Colonic mucosa (tissue), 4 donors: ENCODE measurements at places on chromosomes 13 and 19. TPM values are rescaled to one million over a fixed set of nuclear protein-coding genes. Genes with fewer than 3 reads are reported as not detected.
A peak's percentile ranks its signal among the peaks of the same experiment; 100 is the strongest.

DNA sequence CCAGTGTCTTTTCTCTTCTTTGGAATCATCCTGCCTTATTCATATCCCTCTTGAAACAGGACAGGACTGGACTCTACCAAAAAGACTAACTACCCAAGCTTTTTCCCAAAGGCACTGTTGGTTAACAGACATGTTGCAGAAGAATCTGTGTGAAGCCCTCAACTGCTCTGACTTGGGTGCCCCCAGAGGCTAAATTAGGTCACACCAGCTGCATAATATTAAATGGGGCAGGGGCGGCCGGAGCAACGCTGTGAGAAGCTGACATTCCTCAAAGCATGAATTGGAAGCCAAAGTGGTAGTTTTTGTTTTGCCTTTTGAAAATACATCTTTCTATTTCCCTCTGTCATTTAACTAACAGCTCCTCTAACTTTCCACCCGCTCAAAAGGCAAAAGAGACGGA, 185.9 kb downstream of the LHFPL6 start:
- no peak for DNase-seq
- no peaks in the 10 kb centered on the region for H3K4me1 ChIP-seq
- H3K36me3 ChIP-seq, result no peaks in the 10 kb centered on the region
- no peak overlapping the region for H3K27ac ChIP-seq

IGFL2 gene
- 2.5 TPM for total RNA-seq

SHISA7 gene
- not detected for total RNA-seq

YIF1B gene
- total RNA-seq, result 58.3 TPM

- H3K36me3 ChIP-seq, result no peaks in the 10 kb centered on the region
- H3K27ac ChIP-seq, result peak overlapping the region; percentile 85
- H3K4me3 ChIP-seq, result peak overlapping the region; percentile 61
- DNase-seq, result no peak
- H3K4me1 ChIP-seq, result peaks cover 7% of the 10 kb centered on the region
- no peaks in the 10 kb centered on the region for H3K27me3 ChIP-seq
Observed at GRCh38 chr19:37654118-37654517, 1.1 kb downstream of the ZFP30 start.

GRCh38 chr13:94182185-94182761, 297.2 kb downstream of the DCT start:
- no peaks in the 10 kb centered on the region for H3K36me3 ChIP-seq
- H3K27me3 ChIP-seq, result no peaks in the 10 kb centered on the region
- no peaks in the 10 kb centered on the region for H3K4me1 ChIP-seq
- no peak for DNase-seq
- H3K4me3 ChIP-seq, result no peak overlapping the region

ZNF471 gene
- total RNA-seq, result 4.2 TPM

DNA sequence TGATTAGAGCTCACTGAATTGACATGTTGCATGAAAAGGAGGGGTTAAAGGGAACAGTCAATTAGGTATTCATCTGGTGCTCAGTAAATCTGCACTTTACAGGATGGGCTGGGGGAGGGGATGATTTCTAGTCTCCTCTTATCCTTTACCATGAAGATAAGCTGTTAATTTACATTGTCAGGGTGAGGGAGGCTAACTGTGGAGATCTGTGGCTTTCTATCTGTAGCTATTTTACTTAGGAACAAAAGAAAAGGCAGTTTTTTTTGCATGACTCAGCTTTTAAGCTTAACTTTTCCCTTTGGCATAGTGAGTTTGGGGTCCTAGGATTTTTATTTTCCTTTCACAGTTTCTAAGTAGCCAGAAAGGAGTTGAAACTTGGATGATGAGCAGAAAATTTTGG, 253.3 kb downstream of the LMO7 start:
- H3K4me1 ChIP-seq, result no peaks in the 10 kb centered on the region
- no peaks in the 10 kb centered on the region for H3K36me3 ChIP-seq
- H3K27me3 ChIP-seq, result no peaks in the 10 kb centered on the region

DNA sequence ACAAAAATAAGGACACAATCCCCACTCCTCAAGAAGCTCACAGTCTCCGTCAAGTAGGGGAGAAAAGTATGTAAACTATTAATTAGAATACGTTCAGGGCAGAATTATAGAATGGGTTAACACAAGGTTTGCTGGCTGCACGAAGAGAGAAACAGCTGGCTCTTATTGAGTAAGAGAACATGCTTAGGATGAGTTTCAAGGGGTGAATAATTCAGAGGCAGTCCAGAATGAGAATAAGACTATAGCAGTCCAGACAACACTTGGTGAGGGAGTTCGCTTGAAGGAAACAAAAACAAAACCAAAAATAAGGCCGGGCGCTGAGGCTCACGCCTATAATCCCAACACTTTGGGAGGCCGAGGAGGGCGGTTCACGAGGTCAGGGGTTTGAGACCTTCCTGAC, 61.9 kb downstream of the THSD1 start:
- H3K4me1 ChIP-seq, result no peaks in the 10 kb centered on the region
- H3K27ac ChIP-seq, result no peak overlapping the region
- no peaks in the 10 kb centered on the region for H3K36me3 ChIP-seq
- H3K27me3 ChIP-seq, result no peaks in the 10 kb centered on the region
- DNase-seq, result no peak

KCNRG gene
- total RNA-seq, result 0.40 TPM

DNA sequence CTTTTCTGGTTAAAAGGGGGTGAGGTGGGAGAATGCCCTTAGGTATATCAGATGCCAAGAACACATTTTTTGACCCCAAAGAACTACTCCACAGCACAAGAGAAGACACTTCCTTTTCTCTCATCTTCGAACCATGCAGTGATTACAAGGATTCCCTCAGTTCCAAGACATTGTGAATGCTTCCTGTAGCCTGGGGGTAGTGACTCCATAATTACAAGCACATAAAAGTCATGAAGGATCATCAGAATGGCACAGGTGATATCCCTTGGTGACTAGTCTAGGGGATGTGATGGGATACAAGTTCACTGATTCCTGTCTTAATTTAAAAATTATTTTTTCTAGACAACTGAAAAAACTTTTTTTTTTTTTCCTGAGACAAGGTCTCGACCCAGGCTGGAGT, 78.0 kb downstream of the ZC3H13 start:
- peaks cover 7% of the 10 kb centered on the region for H3K36me3 ChIP-seq
- no peaks in the 10 kb centered on the region for H3K27me3 ChIP-seq
- H3K4me1 ChIP-seq, result no peaks in the 10 kb centered on the region
- H3K4me3 ChIP-seq, result no peak overlapping the region

GRCh38 chr19:30584090-30584489, 211.9 kb downstream of the ZNF536 start:
- H3K27me3 ChIP-seq, result no peaks in the 10 kb centered on the region
- no peak overlapping the region for H3K4me3 ChIP-seq
- no peaks in the 10 kb centered on the region for H3K36me3 ChIP-seq
- no peak for DNase-seq
- H3K27ac ChIP-seq, result no peak overlapping the region
- no peaks in the 10 kb centered on the region for H3K4me1 ChIP-seq

GRCh38 chr13:88142653-88143052, 471.5 kb downstream of the SLITRK5 start:
- H3K27ac ChIP-seq, result no peak overlapping the region
- no peaks in the 10 kb centered on the region for H3K4me1 ChIP-seq
- no peaks in the 10 kb centered on the region for H3K36me3 ChIP-seq
- no peaks in the 10 kb centered on the region for H3K27me3 ChIP-seq
- no peak for DNase-seq

DNA sequence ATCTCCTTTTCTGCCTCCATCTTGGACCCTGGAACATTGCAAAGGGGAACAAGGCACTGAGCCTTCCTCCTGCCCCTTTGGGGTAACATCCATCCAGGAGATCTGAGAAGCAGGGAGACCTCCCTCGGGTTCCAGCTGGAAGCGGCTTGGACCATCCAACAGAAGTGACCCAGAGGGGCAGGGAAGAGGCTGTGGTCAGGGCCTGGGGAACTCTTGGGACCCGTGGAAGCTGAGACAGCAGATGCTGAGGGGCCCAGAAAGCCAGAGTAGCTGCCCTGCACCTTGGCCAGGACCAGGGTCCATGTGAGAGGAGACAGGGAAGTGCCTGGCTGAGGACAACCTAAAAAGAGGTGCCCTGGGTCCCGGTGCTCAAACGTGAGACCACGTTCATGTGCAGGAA, 21.9 kb upstream of the KCTD15 start:
- no peaks in the 10 kb centered on the region for H3K36me3 ChIP-seq
- no peak overlapping the region for H3K27ac ChIP-seq
- H3K4me1 ChIP-seq, result no peaks in the 10 kb centered on the region
- H3K27me3 ChIP-seq, result no peaks in the 10 kb centered on the region

DNA sequence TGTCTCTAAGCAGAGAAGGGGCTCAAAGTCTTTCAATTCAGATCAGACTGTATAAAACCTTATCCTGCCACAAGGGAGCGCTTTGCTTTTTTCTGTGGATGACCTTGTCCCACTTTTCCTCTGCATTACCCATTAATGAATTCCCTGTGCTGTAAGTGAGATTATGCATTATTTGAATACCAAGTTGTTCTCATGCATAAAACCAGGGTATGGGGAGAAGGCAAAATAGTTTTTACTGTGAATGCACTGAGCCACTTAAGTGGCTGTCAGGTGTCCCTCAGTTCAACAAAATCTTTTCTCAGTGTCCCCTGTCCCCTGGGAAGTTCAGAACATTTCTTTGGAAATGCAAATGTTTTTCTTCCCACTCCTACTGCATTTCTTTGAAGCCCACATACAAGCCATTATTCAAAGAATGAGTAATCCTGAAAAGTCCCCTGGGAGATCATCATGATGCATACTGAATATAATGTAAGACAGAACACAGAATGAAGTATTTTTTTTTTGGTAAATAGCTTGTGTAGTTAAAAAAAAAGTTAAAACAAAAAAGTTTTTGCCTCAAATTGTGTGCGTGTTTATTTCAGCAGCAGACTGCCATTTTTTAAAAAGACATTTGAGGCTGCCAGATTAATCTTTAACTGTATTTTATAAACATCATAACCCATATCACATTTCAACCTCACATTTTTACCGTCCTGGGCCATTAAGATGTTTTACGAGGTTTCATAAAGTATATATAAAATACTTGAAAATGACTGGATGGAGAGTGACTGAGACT, 506.7 kb upstream of the PCDH9 start:
- no peaks in the 10 kb centered on the region for H3K36me3 ChIP-seq
- DNase-seq, result peak; percentile 21
- H3K4me1 ChIP-seq, result no peaks in the 10 kb centered on the region
- no peak overlapping the region for H3K4me3 ChIP-seq
- no peaks in the 10 kb centered on the region for H3K27me3 ChIP-seq

DNA sequence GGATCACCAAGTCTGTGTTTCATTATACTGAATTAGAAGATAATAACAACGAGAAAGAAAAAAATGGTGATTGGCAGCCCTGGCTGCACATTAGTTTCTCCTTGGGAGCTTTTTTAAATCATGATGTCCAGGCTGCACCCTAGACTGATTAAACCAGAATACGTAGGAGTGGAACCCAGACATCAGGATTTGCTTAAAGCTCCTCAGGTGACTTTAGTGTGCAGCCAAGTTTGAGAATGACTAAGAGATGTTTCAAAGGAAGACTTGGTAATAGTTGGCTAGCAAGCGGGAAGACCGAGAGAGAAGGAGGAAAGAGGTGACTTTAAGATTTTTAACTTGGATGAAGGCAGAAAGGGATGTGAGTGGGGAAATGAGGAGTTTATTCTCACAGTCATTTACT, 71.4 kb upstream of the SERP2 start:
- H3K27me3 ChIP-seq, result no peaks in the 10 kb centered on the region
- no peak overlapping the region for H3K4me3 ChIP-seq
- no peaks in the 10 kb centered on the region for H3K36me3 ChIP-seq
- peaks cover 12% of the 10 kb centered on the region for H3K4me1 ChIP-seq
- H3K27ac ChIP-seq, result no peak overlapping the region

DNA sequence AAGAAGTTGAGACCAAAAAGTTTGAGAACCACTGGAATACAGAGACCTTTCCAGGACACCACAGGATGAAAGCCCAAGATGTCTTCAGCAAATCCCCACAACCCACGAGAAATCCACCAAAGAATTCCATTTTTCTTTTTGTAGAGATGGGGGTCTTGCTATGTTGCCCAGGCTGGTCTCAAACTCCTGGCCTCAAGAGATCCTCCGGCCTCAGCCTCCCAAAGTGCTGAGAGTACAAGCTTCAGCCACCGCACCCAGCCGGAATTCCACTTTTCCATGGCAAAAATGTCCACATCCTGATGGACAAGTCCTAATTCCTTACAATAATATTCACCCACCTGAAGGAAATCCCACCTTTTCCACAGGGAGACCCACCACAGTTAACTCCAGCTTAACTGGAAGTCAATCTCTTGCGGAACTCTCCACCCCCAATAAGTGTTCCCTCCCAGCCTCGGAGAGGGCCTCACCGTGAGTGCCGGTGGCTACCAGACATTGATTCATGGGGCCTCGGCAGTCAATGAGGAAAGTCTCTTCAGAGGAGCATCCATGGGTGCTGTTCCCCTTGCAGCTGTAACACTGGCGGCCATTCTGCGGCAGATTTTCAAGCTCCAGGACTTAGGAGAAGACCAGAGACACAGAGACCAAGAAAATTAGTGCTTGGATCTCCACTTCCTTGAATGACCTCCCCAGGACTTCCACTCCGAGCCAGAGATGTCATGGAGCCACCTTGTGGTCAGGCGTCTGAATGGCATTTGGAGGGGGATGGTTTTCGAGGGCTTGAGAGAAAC, 12.3 kb upstream of the CADM4 start:
- H3K27ac ChIP-seq, result no peak overlapping the region
- no peaks in the 10 kb centered on the region for H3K4me1 ChIP-seq
- peak; percentile 61 for DNase-seq
- no peaks in the 10 kb centered on the region for H3K27me3 ChIP-seq

GRCh38 chr19:2080336-2080988, 15.7 kb downstream of the MOB3A start:
- H3K27me3 ChIP-seq, result no peaks in the 10 kb centered on the region
- no peak for DNase-seq
- no peaks in the 10 kb centered on the region for H3K4me1 ChIP-seq
- no peak overlapping the region for H3K27ac ChIP-seq
- no peak overlapping the region for H3K4me3 ChIP-seq

- H3K4me3 ChIP-seq, result no peak overlapping the region
- peaks cover 52% of the 10 kb centered on the region for H3K27me3 ChIP-seq
- H3K4me1 ChIP-seq, result peaks cover 20% of the 10 kb centered on the region
- H3K36me3 ChIP-seq, result no peaks in the 10 kb centered on the region
- H3K27ac ChIP-seq, result no peak overlapping the region
Observed at GRCh38 chr13:50131920-50132903, 117.0 kb downstream of the KCNRG start.

ZNF681 gene
- total RNA-seq, result 2.9 TPM

DNA sequence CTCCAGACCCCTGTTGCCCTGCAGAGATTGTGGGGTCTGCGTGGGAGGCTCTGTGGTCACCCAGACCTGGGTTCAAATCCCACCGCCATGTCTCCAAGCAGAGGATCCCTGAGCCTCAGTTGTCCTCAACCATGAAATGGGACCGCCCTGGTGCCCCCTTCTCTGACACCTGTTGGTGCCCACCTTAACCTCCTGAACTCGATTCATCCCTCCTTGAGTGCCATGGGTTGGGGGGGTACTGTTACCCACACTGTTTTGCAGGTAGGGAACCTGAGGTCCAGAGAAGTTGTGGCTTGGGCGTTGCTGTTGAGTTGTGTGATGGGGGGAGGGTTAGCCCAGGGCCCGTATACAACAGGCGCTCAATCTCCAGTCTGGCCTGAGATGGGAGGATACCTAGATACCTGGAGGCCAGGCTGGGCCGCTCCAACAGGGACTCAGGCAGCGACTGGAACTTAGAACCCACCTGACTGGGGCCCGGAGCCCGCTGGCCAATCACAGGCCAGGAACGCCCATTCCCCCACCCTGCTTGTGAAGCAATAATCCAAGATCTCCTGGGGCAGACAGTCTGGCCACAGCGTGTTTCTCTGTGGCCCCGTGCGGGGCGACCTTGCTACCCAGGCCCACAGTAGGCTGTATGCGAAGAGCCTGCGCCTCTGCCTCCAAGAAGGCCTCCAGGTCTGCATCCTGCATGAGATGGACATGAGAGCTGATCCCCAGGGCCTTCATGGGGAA, 2.8 kb downstream of the ARID3A start:
- H3K27me3 ChIP-seq, result no peaks in the 10 kb centered on the region
- H3K36me3 ChIP-seq, result no peaks in the 10 kb centered on the region
- no peak overlapping the region for H3K4me3 ChIP-seq
- H3K27ac ChIP-seq, result no peak overlapping the region
- no peak for DNase-seq
- H3K4me1 ChIP-seq, result peaks cover 13% of the 10 kb centered on the region

MIA gene
- total RNA-seq, result 1.0 TPM
